ENCODE measurements at places on chromosomes 12 and 14.

DNA sequence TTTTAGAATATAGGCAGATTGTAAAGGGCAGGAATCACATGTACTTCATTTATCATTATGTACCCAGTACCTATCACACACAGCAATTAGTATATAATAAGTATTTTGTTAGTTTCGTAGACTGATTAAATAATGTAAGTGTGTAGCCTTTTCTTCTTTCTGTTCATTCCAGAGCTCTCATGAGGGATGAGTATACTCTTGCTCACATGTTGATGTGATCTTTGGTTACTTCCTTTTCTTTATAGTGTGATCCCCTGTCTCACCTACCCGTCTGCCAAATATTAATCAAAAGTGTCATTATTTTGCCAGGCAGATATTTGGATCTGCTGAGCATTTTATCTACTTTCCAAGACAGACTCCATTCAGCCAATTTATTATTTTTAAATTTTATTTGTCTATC is 156.1 kb downstream of the PCNX1 start:
- no peak for DNase-seq

GRCh38 chr12:122871851-122872780 is 23.8 kb downstream of the VPS37B start:
- DNase-seq: peak; percentile 65

DNA sequence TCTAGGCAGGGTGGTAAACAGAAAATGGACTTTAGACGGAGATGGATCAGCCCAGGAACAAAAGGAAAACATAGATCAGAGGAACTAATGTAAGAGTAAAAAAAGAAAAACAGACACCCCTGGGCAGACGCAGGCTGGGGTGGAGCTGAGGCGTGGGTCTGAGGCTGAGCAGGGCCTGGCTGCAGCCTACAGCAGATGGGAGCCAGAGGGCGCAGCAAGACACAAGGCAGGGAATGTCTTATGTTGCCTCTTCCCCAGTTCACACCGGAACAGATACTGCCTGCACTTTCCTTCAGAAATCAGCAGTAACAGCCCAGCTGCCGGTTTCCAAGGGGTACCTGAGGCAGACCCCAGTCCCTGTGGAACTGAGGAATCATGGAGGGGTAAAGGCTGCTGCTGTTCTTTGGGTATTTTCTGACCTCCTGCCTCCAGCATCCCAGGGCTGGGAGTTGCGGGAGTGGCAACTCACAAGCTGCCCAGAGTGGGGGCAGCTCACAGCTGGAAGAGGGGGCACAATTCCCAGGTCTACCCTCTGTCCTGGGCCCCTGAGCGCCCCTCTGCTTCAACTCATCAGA is 9.8 kb downstream of the ZNF605 start:
- DNase-seq: no peak

DNA sequence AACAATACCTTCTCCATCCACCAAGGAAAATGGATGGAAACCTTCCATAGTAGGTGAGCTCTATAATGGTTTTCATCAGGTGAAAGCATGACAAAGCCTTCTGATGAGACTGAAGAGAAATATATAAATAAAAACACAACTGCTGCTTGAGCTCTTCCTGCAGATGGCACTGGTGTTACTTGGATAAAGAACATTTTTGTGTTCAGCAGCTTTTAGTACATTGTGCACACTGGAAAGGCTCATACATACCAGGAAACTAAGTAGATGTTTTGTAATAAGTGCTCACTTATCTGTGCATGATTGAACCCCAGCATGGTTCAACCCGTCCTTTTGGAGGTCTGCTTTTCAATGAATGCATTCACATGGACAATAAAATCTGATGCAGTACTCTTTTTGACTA is 357.3 kb upstream of the MIS18BP1 start:
- DNase-seq: no peak

GRCh38 chr12:53596920-53597363 is 29.2 kb downstream of the ATF7 start:
- peak; percentile 14 for DNase-seq

GRCh38 chr12:10247436-10248058 is 34.9 kb downstream of the GABARAPL1 start:
- DNase-seq: no peak

GRCh38 chr12:128971802-128972201 is 118.5 kb downstream of the GLT1D1 start:
- DNase-seq: no peak

DNA sequence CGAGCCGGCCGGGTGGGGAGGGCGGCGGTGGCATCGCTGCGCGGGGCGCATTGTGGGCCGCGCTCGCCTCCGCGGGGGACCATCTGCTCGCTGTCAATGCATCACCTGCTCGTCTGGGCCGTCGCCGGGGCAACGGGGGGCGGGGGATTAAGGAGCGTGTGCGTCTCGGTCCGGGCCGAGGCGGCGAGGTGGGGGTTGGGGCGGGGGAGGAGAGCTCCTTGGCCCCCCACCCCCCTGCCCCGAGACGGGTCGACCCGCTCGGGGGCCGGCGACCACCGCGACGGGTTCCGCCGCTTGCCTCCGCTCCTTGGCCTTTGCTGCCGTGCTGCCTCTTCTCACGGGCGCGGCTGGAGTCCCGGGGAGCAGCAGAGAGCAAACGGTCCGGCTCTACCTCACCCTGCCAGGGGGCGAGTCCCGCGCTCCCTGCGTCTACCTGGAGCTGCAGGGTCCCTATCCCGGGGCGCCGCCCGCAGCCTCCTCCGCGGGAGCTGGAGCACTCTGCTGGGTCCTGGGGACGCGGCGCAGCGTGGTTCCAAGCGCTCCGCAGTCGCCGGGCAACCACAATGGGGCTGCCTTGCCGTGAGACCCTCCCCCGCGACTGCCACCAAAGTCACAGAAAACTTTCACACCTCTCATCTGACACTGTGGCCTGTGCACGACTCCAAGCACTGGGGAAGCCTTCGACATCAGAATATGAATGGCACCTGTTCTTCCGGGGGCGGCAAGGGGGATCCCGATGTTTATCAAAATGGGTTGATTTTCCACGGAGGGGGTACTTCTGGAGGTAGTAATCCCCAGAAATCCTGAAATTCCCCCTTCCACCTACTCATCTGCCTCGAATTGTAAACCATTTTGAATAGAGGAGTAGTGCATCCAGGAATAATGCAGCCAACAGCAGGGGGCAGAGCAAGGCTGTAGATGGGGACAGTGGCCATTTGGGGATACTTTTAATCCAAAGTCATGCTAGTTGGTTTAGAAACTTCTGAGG is at the start of gene C12orf42:
C12orf42 (minus strand) TSS at position 500 of the 988 bp plus-strand sequence. CDS start 17,542 bp downstream, outside the sequence.
- DNase-seq: no peak

- no peak for DNase-seq
Measured at GRCh38 chr14:22606380-22606779, 8.3 kb downstream of the ABHD4 start.

- no peak for DNase-seq
Measured at GRCh38 chr12:52715416-52715815, 12.1 kb upstream of the KRT77 start.

DNA sequence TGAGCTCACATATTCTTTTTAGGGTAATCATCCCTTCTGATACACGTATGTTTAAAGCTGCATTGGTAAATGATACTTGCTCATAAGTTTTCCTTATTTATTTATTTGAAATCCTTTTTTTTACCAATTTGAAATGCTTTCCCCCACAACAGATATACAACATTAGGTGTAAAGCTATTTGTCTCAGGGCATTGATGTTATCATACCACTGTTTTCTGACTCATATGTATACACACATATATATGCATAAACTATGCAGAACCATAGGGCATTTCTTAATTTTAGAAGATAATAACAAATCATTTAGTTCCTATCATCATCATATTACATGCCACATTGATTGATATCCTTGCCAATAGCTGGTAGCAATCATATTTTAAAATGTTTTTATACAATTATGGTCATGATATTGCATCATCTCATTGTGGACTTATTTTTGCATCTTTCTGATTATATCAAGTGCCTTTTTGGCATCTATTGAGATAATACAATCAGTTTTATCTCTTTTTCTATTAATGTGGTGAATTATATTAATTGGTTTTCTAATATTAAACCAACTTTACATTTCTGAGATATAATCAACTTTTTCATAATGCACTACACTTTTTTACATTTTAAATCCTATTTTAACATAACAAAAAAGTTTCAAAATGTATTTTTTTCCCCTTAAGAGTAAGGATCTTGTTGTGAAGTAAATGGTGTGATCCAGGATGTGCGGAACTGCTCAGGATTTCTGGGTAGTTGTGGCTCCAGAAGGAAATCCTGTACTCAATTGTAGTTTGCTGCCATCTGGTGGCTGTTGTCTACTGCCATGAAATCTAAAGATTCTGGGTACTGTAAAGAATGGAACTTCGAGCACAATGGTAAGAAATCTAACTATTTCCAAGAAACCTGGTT is 16.7 kb downstream of the OR9K2 start:
- DNase-seq: peak; percentile 33

DNA sequence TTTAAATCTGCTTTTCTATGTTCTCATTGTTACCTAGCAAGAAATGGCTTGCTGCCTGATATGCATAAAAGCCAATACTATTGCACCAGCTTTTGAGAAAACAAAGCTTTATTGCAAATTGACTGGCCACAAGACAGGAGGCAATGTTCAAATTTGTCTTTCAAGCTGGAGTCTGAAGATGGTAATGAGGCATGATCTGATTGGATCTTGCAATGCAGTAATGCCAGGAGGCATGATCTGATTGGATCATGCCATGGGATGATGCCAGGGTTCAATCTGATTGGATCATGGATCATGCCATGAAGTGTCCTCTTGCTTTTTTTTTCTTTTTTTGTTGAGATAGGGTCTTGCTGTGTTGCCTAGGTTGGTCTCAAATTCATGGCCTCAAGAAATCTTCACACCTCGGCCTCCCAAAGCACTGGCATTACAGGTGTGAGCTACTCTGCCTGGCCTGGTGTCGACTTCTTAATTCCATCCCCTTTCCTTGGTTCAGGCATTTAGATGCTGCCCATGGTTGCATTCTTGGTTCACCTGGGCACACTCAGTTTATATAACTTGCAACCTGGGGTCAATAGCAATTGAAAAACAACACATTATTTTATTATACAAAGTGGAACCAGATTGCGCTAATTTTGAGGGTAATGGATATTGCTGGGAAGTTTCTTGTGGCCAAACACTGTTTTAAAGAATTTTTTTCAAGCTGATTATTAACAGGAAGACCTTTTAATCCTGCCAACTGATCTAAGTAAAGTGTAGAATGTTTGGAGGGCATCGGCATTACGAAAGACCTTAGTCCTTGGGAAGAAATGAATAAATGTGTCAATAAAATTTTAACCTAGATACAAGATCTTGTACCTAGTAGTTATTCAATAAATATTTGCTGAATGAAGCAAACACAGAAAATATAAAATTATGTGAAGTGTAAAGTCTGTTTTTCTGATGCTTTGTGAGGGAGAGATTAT is 38.8 kb downstream of the HSD17B6 start:
- no peak for DNase-seq

- DNase-seq: no peak
Measured at GRCh38 chr14:43359317-43359716, 1147.8 kb downstream of the FSCB start.

GRCh38 chr12:68794653-68795251 is 13.2 kb upstream of the MDM2 start:
- DNase-seq: no peak

DNA sequence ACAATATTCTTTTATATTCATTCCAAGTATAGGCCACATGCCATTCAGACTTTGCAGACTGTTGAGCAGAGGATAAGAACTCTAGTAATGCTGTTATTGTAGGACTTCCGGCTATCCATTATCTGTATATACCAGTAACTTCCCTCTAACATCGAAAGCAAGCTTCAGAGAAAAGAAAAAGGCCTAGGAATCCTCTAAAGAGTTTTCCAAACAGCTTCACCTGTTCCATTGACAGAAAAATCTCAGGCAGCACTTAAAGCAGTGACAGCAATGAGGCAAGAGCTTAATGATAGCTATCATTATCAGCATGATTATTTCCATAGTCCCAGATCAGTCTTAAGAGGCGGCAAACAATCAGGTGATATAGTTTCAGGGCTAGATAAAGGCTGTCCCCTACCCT is 1.8 kb downstream of the CPNE8 start:
- DNase-seq: no peak

Measured in putamen (tissue), 1 donor.